ENCODE measurements at places on chromosomes 1 and 21.

DNA sequence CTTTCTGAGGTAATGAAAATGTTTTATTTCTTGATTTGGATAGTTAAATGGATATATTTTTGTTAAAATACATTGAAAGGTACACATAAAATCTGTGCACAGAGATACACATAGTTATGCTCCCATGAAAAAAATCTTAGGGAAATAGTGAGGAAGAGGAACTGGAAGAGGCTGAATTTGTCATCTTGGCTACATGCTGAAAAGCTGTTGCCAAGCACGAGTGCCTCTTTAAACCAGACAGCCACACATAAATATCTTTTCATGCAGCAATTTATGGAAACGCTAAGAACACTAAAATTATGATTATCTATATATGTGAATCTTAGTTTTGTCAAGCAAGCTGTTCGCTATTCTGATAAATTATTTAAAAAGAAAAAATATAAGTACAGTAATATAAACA is 12.8 kb upstream of the ADAR start:
- no peak for DNase-seq

DNA sequence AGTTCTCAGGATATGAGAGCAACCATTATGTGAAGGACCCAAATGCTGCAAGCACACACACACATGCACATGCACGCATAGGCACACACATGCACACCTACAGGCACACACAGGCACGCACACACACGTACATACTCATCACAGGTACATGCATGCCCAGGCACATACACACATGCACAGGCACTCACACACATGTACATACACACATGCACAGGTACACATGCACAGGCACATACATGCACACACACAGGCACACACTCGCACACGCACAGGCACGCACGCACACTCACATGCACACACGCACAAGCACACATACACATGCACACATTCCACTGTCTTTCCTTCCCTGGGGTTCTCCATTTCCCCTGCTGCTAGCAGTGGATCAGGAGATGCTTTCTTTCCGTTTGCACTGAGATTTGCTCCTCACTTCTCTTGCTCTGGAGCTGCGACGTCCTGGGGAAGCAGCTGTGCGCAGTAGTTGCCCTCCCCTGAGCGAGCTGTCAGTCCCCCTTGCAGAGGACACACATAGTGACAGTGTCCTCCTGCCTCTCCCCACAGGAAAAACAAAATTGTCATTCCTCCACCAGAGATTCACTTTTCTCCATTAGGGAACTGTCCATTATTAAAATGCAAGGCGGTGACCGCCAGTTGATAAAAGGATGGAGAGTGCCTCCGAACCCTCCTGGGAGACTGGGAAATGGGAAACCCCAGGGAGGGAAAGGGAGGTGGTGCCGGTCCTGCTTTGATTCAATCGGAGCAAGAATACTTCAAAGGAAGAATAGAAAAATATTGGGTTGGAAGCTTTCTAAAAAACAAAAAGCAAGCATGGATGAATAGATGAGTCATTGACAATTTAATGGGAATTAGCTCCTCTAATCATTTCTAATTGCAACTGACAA is 69.5 kb downstream of the WDR4 start:
- no peak for DNase-seq

DNA sequence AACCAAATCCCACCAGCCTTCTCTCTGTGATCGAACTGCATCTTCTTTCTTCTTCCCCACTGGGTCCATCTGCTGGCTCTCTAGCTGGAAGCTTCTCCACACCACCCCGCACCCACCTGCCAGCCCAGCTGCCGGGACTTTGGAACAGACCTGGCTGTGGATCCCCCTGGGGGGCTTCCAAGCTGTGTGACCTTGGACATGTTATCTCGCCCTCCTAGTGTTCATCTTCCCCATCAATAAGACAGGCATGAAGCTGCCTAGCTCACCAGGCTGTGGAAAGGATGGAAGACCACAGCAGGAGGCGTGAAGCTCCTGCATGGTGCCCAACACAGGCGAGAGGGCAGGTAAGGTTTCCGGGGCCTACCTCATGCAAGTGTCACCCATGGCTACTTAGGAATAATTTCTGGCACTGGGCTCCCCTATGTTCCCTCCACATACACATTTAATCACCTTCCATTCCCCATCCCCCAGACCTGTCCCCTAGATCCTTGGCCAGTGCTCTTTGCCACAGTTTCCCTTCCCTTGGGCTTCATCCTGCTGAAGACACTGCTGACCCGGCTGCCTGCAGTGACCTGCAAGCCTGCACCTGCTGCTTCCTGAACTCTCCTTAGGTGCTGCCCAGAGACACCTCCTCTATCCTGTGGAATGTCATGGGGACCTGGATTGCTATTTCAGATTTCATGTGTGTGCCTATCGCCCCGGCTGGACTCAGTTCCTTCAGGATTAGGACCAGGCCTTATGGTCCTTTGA is 13.2 kb upstream of the C2CD2 start:
- DNase-seq: no peak

DNA sequence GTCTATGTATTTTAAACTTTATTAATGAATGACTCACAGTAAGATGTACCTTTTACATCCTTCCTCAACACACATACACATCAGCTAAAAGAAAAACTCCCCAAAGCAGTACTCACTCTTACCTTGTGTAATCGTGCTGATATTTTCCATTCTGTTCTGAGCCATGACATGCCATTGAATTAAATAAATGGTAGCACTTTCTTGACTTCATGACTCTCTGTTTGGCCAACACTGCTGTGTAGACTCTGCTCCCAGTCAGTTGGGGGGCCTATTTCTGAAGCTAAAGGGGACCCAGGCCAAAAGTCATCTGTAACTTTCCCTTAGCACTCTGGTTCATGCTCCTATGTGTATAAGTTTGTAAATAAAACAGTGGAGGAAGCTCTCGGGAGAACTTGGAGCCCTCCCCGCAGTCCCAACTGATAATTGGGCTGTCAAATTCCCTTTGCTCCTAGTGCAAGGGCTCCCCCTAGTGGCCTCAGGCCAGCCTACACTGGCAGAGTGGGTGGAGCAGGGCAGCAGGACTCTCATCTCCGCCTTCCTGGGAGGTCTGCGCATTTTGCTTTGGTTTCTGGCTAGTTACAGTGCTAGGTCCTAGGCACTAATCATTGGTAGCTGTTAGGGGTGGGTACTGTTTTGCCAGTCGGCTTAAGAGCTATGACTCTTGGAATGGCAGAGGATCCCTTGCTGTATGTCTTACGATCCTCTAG is 1.7 kb upstream of the FYB2 start:
- no peak for DNase-seq

GRCh38 chr1:48979940-48980339 is 203.2 kb upstream of the BEND5 start:
- no peak for DNase-seq

DNA sequence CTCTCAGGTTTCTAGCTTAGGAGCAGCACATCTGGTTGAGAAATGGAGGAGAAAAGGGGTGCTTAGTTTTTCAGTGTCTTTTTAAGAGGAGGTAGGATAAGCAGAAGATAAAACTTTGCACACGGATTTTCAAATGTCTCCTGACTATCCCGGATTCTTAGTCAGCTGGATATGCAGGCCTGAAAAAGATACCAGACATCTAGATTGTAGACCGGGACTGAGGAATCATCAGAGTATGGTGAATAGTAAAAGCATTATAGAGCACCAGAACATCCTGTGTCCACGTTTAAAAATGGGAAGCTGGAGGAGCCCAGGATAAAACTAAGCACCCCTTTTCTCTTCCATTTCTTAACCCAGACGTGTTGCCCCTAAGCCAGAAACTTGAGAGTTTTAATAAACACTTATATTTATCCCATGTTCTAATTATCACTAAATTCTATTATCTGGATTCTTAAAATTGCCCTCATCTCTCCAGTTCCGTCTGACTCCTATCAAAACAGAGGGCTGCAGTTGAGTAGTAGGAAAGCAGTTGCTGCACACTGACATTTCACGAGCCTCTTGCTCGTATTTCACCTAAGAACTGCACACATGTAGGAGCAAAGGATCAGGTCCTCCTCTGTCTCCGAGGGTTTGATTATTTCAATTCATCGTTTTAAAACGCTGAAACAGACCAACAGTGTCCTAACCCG is 609 bp downstream of the PIGK start:
- no peak for DNase-seq

DNA sequence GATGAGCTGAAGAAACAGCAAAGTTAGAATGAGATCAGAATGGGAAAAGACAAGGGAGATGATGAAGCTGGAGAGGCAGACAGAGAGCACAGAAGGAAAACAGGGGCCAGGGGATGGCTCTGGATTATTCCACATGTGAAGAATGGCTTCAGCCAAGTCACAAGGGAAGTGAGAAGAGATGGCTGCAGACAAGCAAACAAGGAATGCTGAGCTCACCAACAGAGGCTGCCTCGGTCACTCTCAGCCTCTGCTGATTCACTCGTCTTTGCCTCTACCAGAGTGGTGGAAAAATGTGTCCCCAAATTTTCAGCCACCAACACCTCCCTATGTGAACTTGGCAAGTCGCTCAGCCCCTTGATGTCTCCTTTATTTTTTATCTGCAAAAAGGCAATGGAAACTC is 46.7 kb downstream of the TRABD2B start:
- no peak for DNase-seq

- no peak for DNase-seq
Observed at GRCh38 chr1:44941424-44942324, 44.7 kb downstream of the EIF2B3 start.

DNA sequence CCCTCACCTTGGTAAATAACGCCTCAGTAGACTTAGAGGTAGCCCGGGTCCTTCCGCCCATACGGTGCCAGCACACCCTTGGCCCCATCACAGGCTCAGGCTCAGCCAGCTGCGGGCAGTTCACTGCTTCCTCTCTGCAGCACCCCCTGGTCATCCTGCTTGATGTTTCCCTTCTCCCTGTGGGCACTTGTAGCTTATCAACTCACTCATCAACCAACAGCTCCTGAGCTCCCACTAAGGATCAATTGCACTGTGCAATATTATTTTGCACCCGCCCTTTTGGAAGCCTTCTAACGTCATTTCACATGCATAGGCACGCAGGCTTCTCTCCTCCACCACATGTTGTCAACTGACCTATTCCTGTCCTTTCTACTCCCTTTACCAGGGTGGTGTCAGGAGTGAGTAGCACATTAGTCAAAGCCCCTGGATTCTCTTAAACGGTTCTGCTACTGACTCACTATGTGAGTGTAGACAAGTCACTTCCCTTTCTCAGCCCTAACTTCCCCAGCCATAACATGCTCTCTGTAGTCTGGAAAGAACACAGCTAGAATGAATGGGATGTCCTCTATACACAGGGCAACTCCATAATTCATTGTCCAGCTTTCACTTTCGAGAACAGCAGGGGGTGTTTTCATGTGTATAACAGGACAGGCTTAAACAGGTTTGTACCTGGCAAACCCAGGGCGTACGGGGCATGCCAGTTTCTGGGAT is 47.1 kb upstream of the IRF2BP2 start:
- DNase-seq: no peak

- no peak for DNase-seq
Observed at GRCh38 chr1:200890027-200890426, 4.7 kb upstream of the INAVA start.

GRCh38 chr21:34892209-34892608 is 156.9 kb downstream of the RUNX1 start:
- DNase-seq: no peak

DNA sequence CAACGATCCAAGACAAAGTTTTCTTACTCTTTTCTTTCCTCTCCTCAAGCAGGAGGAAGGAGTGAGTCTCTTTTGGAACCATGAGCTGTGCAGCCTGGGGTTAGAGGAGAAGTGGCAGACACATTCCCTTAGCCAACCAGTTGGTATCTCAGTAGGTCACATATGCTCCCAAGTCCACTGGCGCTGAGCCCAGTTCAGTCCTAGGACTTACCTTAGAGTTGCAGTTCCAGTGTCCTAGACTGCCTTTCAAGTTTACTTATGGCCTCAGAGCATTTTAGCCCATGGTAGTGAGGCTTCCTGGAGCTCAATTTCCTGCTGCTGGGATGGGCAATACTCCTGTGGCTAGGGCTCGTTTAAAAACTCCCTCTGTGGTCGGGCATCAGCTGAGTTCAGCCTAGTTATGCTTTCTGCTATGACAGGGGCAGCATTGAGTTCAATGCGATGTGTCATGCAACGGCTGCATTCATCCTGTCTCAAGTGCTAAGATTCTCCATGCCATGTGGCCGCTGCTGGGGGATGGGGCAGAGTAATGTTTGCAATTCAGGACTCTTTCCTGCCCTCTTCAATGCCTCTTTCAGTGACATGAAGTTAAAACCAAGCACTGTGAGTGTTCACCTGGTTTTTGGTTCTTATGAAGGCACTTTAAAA is 103.8 kb downstream of the LRRC7 start:
- DNase-seq: no peak

DNA sequence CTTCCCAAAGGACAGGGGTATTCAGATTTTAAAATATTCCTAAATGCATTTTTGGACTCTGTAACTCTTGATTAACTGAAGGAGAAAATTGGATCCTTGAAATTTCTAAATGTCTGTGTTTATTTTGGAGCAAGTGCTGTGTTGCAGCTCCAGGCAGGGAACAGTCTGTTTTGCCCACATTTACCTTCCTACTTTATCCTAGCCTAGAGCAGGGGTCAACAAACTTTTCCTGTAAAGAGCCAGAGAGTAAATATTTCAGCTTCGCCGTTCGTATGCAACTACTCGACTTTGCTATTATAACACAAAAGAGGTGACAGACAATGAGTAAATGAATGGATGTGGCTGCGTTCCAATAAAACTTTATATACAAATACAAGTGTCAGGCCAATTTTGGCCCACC is 402.2 kb downstream of the GPATCH2 start:
- DNase-seq: no peak

DNA sequence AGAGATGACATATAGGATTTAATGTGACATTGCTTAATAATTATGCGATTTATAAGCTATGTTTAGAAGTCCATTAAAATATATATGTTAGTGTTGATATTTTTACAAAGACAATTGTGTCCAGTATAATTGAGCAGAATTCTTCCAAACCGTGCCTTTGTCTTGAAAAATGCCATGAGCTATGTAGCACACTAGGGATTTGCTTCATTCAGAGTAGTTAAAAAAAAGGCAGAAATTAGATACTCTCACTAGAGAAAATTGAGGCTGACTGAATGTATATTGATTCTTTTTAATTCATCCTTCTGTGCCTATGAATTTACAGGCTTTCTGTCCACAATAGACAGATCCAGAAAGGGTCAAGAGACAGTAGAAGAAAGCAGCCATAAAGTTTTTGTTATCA is 429.0 kb downstream of the NEGR1 start:
- DNase-seq: no peak

- DNase-seq: no peak
Observed at GRCh38 chr1:88141499-88142074, 542.5 kb upstream of the PKN2 start.

DNA sequence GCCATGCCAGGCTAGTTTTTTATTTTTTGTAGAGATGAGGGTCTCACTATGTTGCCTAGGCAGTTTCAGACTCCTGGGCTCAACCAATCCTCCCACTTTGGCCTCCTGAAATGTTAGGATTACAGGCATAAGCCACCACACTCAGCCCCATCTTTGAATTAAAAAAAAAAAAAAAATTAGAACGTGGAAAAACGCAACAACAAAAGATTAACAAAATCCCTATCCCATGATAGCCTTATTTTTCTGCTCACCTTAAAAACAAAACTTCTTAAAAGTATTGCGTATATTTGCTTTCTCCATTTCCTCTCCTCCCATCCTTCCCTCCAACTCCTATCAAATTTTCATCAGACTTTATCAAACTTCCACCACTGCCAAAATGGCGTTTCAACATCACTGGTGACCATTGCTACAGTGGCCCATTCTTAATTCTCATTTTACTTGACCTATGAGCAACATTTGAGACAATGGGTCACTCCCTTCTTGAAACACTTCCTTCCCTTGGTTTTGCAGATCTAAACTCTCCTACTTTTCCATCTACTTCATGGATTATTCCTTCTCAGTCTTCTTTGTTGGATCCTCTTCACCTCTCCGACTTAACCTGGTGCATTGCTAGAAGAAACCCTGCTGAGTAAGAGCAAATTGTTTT is 579 bp upstream of the ZNF684 start:
- DNase-seq: no peak
